ENCODE measurements at places on chromosomes 5 and 9.

- DNase-seq = no peak
Measured at GRCh38 chr5:163473635-163474243, 13.3 kb downstream of the HMMR start.

GRCh38 chr5:137361280-137361679, 137.8 kb downstream of the SPOCK1 start:
- DNase-seq = no peak

DNA sequence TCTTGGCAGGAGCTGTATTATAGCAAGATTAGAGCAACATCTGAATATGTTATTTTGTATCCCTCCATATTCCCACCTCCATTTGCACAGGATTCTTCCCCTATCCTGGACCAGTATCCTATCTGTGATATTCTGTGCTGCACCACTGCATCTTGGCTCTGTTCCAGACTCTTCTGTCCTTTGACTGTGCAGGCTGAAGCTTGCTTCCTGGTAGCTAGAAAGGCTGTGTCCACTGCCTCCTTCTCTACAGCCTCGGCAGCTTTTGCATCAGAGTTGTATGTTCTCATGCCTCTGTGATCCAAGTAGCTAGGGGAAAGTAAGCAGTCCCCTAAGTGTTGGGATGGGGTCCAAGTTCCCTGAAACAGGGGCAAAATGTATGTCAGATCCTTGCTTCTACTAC, 104.1 kb downstream of the GAS1 start:
- no peak for DNase-seq

DNA sequence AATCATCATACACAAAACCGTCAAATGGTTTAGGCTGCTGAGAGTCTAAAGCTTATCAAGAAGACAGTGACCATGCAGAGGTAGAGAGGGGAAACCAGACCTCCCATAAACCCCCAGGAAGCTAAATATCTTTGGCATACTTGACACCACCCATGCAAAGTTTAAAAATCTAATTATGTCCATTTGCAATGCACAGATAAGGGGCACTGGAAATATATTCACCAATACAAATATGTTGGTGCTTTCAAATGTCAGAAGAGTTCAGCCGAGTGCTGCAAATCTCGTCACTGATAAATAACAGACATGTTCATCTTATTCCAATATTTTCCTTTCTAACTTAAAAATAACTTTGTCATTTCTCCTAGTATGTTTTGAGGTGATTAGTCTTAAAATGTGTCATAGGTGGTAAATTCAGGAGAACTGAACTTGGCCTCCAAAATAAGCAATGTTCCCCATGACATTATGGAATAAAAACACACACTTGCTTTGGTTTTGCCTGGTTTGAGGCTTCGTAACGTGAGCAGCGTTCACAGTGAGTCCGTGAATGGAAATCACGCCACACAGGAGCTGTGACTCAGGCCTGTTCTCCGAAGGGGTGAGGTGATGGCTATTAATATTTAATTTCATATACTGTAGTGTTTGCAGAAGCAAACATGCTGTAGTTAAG, 182.2 kb downstream of the AOPEP start:
- DNase-seq = no peak

- no peak for DNase-seq
Measured at GRCh38 chr5:137105351-137106035, 393.6 kb downstream of the SPOCK1 start.

- no peak for DNase-seq
Measured at GRCh38 chr5:123035360-123035917, 1.1 kb downstream of the PPIC start.

- no peak for DNase-seq
Measured at GRCh38 chr5:61417851-61418250, 85.8 kb downstream of the ZSWIM6 start.

DNA sequence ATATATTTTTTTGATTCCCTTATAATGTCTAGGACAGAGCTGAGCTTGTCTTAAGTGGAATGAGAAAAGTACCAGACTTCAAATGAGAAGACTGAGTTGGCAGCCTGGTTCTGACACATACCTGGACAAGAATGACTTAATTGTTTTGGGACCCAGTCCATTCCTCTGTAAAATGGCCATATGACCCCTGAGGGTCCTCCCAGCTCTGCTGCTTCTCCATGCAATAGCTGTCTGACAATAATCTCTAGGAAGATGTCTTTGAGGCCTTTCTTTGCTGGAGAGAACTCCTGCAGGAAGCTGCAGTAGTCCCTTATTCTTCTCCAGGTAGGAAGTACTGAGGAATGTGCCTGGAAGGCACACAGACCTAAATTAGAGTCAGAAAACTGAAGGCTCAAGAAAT, 55.9 kb upstream of the SLIT3 start:
- DNase-seq = no peak

DNA sequence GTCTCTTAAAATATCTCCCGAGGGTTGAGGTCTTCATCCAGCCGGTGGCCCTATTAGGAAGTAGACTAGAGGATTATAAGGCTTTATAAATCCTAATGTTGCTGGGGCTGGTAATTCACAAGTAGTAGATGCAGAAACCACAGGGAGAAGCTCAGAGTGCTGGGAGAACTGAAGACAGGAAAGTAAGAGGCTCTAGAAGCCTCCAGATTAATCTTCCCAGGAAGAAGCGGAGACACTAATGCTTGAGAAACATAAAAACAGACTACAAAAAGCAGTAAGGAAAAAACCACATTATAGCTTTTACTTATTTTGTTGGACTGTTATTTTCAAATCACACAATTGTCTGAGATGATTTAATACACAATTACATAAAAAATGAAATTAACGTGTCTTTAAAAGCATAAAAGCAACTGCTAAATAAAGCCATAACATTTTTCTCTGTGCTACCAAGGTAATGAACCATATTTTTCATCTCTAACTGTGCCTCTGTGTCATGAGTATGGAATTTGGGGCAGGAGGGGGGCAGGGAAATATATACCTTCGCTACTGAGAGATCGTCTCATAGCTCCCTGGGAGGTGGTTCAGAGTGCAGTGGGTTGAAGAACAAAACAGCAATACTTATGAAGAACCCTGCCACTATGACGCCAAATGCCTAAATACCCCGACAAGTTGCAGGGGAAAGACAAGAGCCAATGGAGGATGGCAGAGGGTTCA, 806.2 kb upstream of the WWC1 start:
- no peak for DNase-seq

GRCh38 chr5:164798110-164798509, 1292.7 kb downstream of the MAT2B start:
- DNase-seq = no peak

DNA sequence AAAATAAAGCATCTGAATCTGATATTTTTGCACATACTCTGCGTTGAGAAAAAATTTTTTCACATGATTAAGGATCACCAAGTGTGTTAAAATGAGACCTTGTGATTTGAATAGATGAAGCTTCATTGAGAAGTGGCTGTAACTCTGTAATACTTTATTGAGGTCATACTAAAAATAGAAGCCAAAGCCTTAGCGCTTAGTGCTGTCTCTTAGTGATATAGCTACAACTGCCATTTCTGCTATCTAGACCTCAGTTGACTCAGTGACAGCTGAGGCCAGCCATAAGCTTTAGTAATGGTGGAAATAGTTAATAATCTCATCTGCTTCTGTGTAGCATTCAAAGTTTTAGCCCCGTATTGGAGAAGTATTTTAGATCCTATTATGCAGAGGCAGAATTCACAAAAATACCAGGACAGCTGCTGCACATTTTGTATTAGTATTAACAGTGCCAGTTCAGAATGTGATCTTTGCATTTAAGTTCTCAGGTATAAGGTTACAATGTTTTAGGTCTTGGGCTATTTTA, 107.4 kb upstream of the SGCD start:
- DNase-seq = no peak

- DNase-seq = no peak
Measured at GRCh38 chr5:143828710-143829109, 16.7 kb downstream of the HMHB1 start.

DNA sequence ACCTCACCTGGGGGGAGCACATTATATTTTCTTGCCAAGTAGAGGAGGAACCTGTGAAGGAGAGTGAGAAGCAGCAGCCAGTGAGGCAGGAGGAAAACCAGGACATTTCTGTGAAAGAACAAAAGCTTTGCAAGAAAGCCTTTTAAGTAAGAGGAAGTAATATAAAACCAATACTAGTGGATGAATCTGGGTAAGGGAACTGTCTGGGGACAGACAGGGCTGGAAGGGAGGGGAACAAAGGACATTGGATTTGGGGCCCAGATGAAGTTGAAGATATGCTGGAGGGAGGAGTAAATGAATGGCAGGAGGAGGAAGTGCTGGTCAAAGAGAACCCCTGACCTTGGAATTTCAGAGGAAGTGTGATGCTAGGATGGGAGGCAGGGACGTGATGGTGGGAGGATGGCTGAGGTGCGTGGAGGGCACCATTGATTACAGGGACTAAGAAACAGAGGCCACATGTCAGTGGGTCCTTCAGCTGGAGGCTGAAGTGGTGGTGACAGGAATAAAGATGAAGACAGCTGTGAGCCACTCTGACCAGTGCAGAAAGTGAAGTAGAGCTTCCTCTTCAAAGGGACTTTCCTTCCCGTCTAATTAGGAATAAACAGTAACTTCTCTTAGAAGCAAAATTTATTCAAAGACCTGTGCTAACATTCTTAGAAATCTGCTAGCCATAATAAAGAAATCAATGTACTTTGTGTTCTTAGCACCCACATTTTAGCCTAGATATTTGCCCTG, 43.5 kb upstream of the FABP6 start:
- no peak for DNase-seq

GRCh38 chr9:124593200-124593599, 86.0 kb upstream of the NR5A1 start:
- DNase-seq = no peak

DNA sequence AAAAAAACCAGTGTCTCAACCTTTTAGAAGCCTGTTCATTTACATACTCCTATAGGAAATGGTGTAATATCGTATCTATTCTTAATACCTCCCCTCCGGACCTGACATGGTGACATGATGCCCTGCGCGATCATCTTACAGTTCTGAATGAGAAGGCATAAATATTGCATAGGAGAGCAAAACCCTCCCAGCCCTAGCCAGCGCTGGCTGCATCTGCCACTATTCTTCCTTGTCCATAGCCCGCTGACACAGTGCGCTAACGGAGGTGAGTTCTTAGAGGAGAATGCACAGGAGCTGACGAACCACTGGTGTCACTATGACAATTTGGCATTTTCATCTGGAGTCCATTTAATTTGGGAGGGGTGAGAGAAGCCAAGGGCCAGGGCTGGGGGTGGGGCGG, 290.1 kb downstream of the EFNA5 start:
- no peak for DNase-seq

GRCh38 chr5:10585518-10585915, 21.6 kb downstream of the ANKRD33B start:
- DNase-seq = no peak

GRCh38 chr9:134663084-134663483, 21.5 kb downstream of the COL5A1 start:
- no peak for DNase-seq

DNA sequence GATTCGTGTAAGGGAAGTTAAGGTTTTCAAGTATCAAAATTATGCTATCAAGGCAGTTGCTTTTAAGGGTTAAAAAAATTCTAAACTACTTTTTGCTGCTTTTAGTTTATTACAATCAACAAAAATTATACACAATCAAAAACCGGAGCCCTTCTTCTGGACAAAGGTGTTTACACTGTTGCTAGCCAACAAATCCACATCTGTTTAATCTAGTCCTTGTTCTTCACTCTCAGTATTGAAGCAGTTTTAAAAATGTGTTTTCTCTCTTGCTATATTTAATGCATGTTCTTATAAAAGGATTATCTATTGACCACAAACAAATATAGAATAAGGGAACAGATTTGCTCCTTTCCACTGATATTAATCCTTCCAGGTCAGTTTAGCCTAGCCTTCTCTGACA, 2.5 kb downstream of the FEM1C start:
- no peak for DNase-seq

DNA sequence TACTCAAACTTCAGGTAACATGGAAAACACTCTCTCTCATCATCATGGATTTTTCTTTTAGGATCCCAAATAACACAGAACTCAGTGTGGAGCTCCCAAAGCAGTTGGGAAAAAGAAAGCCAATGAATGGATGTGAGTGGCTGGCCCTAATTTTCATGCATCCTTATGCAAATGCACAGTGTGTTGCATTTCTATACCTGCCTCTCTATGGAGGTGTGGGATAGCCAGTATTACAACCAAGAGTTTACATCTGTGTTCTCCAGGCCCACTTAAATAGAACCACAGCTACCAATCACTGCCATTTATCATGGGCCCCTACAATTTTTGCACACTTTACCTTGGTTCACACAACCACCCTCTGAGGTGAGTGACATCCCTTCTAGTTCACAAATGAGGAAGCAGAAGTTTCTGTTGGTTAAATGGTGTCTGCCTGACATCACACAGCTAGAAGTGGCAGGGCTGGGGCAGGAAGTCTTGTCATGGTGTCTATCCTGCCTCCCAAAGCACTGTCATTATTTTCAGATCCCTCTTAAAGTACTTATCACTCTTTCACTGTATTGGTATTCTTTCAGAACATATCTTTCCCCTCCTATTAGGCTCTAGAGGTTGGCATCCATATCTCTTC, 17.3 kb downstream of the MAMDC2 start:
- no peak for DNase-seq

GRCh38 chr5:68217047-68217355, 1.4 kb downstream of the PIK3R1 start:
- no peak for DNase-seq

GRCh38 chr5:100901821-100902341, 1.2 kb downstream of the ST8SIA4 start:
- peak; percentile 32 for DNase-seq

DNA sequence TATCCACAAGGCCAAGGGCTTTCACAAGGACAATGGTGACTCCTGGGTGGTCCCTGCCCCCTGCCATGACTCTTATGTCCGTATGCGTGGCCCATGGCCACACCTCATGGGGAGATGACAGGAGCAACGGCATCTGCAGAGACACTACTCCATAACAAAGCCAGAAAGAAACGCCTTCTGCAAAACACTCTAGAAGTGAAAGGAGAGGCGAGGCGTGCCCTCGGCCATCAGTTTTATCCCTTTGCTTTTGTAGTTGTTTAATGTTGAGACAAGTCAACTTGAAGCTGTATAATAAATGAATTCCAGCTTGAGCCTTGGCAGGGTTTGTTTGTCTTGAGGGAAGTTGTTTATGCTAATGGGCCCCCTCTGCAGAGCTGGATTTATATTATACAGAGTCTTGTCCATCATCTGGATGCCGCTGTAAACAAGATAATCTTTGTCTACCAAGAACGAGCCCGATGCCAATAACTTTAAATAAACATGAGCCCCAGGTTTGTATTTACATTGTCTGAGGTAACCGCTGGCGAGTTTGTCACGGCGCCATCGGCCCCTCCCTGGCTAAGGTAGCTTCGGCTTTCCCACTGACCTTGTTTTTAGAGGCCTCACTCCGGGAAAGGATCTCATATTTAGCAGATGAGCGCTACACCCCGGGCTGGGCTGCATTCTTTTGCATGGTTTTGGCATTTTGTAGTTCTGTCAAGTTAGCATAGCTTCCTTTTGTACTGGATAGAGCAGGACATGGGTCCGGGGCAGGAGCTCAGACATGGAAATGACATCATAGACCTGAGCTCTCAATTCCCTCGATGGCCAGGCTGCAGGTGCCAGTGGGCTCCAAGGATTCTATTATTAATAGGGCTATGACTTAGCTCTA, 165.3 kb downstream of the ERCC6L2 start:
- DNase-seq = no peak
